ENCODE measurements at places on chromosomes 3 and 15. TPM values are rescaled to one million over a fixed set of nuclear protein-coding genes. Genes with fewer than 3 reads are reported as not detected.
A peak's percentile ranks its signal among the peaks of the same experiment; 100 is the strongest.

DNA sequence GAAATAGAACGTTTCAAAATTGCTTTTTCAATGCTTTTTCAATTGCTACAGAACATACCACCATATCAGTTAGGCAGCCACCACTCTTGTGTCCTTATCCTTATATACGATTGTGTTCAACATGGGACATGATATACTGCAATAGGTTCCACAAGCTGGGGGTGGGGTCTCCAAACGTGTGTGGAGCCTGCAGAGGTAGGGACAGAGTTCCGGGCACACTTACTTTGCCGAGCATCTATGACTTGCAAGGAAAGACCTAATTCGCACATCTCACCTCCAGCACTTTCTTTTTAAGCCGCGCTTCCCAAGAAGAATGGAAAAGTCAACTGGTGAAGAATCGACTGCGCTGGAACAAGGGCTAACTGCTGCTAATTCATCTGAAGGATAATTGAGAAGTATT lies 39.6 kb upstream of the SFMBT1 start:
- no peak for DNase-seq

GRCh38 chr3:49813497-49814174 lies at the start of gene UBA7:
Gene UBA7, minus strand, starts transcription at chr3:49813953. Its CDS starts 166 bp downstream, at chr3:49813787.
- DNase-seq: peak; percentile 78

GRCh38 chr3:174219738-174220137 lies 639.4 kb upstream of the NAALADL2 start:
- no peak for DNase-seq

The PAK6 gene
- total RNA-seq: not detected

The SCN11A gene
- total RNA-seq: not detected
